Osteocyte (in vitro differentiated cells): ENCODE measurements at places on chromosomes 1 and 21.

DNA sequence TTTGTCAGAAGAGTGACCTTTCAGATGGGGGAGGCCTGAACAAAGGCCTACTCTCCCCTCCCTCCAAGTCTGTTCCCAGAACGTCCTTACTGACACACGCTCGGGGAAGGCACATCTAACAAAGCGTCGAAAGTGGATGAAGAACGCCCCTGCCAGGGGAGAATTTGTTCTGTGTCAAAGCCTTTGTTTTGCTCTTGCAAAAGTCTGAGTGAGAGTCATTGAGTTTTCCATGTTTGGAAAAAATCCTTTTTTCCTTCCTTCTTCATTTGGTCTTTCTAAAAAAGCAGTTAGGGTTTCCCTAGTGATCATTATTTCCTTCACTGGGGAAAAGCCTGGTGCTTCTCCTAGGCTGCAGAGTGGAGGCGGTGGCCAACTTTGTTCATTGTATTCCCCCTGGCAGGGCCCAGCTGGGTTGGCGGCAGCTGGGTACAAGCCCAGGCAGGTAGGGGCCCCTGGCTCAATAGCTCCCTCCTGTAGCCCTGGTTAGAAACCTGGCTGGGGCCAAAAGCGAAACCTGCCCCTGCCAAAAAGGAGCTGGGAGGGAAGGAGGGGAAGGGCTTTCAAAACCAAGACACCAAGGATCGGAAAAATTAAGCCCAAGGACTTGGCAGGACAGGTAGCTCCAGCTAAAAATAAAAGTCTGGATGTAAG is 81.1 kb downstream of the ITPKB start:
- no peak for DNase-seq

DNA sequence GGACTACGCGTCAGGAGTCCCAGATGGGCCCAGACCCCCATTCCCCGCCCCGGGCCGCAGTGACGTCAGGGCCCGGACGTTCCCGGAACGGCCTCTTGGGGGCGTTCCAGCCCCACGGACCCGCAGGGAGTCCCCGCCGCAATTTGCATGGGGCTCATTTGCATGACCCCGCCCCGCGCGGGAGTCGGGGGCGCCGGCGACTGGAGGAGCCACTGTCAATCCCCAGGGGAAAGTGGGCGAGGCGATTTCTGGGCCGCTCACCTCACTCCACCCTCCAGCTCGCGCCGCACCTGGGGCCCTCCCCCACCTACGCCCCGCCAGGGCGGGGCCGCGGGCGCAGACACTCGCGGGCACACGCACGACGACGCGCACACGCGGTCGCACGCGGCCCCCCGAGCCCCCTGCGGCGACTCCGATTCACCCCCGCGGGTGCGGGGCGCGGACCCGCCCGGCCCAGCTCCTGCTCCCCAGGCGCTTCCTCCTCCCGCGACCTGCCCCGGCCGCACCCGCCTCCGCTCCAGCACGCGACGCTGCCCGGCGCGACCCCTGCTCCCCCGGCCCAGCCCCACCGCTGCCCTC is 13.2 kb downstream of the AGRN start:
- peak; percentile 92 for DNase-seq

DNA sequence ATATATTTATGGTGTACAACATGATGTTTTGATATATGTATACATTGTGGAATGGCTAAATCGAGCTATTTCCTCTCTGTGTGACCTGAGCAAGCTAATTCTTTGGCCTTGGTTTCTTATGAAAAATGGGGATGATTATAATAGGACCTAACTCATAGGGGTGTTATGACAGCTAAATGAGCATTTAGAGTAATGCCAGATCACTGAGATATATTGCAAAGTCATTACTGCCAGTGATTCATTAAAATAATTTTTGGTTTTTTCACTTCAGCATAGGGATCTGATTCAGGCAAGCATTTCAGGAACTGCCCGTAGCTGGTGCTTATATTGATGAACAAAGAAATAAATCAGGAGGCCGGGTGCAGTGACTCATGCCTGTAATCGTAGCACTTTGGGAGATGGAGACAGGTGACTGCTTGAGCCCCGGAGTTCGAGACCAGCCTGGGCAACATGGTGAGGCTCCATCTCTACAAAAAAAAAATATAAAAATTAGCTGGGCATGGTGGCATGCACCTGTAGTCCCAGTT is 30.7 kb downstream of the DAB1 start:
- no peak for DNase-seq

GRCh38 chr1:17045634-17046333 is 8.0 kb downstream of the SDHB start:
- no peak for DNase-seq

GRCh38 chr1:222991908-222992307 is 151.1 kb downstream of the TLR5 start:
- DNase-seq, result no peak

- no peak for DNase-seq
Measured at GRCh38 chr1:248114890-248115289, 19.9 kb downstream of the OR2L13 start.

- no peak for DNase-seq
Measured at GRCh38 chr1:188027613-188028012, 1198.9 kb downstream of the PLA2G4A start.

GRCh38 chr1:37723072-37723389 is 30.7 kb downstream of the CDCA8 start:
- DNase-seq, result no peak

- DNase-seq, result no peak
Measured at GRCh38 chr1:156155756-156156510, 2.5 kb downstream of the SEMA4A start.

DNA sequence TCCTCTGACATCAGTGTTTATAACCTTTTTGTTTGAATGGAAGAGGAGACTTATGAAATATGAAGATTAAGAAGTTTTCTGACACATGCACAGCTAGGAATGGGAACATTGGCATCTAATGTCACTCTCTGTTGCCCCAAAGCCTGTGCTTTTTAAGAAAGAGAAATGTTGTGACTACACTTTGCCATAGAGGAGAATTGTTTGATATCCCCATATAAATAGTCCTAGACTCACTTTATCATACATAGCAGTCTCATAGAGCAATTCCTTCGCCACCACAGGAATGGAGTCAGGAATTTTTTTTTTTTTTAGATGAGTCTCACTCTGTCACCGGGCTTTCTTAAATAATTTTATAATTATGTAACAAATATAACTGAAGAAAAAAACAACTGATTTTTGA is 1.5 kb downstream of the KRTAP21-3 start:
- no peak for DNase-seq

- DNase-seq, result peak; percentile 96
Measured at GRCh38 chr1:19715334-19716203, 50.9 kb downstream of the HTR6 start.

GRCh38 chr1:22207511-22208267 is 64.8 kb upstream of the WNT4 start:
- DNase-seq, result no peak

DNA sequence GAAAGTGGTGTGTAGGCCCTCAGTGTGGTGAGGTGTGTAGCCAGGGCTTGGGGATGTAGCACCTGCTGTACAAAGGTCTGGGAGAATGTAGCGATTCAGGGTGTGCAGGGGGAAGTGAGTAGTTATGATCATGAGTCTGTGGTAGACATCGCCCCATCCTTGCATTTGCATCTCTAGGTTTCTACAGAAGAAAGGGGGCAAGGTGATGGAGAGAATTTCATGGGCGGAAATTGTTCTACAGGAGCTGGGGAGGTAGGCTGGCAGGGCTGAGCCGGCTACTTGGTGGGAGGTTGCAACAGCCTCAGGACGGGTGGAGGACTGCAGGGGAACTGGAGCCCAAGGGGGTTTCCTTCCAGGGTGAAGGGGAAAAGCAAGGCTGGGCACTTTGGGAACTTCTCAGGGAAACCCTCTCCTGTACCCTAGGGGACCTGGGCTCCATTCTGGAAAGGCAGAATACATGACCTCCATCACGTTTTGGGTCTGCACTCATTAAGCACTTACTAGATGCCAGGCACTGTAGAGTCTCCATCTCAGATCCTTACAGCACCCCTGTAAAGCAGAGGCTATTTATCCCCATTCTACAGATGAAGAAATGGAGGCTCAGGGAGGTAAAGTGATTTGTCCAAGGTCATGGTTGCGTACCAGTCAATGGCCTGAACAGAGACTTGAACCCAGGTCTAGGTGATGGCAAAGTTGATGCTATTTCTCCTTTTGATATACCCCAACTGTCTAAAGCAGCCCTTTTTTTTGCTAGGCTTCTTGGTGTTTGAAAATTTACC is 14.5 kb upstream of the TNFRSF1B start:
- DNase-seq, result no peak

- no peak for DNase-seq
Measured at GRCh38 chr1:43348809-43349593, 9.8 kb upstream of the CDC20 start.

DNA sequence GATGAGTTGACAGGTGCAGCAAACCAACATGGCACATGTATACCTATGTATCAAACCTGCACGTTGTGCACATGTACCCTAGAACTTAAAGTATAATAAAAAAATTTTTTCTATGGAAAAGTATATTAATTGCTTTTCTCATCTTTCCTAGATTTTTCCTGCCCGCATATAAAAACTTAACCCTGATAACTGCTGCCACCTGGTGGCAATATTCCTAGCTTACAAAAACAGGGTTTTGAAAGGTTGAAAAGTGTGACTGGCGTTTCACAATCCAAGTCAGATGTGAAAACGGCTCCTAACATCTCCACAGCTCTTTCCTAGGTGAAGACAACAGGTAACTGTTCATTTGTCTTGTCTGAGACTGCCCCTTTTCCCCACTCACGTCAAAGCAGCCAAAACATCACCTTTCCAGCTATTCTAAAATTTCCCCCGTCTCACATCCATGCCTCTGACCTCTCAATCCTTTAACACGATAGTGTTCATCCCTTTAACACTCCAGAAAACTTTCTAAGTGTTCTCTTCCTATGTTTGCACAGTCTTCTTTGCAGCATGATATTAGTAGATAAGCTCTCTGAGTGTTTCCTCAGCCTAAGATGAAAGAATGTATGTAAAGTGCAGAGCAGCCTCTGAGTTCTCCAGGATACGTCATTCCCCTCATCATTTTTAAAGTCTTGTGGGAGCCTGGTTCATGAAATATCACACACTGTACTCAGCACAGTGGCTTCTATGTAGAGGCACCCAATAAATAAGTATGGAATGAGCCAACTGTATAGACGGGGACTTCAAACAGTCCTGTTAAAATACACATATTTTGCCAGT is 27.5 kb downstream of the OVGP1 start:
- DNase-seq, result no peak

DNA sequence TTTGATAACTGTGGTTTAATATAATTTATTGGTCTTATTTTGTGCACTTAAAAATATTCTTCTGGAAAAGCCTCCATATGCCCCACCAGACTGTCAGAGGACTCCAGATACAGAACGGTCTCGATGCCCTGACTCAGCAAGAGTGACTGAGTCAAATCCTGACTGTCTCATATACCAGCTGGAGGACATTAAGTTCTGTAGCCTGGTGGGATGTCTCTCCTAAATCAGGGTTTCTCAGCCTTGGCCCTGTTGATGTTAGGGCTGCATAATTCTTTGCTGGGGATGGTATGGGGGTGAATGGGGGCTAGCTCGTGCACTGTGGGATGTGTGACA is 67.7 kb upstream of the TLR5 start:
- no peak for DNase-seq

DNA sequence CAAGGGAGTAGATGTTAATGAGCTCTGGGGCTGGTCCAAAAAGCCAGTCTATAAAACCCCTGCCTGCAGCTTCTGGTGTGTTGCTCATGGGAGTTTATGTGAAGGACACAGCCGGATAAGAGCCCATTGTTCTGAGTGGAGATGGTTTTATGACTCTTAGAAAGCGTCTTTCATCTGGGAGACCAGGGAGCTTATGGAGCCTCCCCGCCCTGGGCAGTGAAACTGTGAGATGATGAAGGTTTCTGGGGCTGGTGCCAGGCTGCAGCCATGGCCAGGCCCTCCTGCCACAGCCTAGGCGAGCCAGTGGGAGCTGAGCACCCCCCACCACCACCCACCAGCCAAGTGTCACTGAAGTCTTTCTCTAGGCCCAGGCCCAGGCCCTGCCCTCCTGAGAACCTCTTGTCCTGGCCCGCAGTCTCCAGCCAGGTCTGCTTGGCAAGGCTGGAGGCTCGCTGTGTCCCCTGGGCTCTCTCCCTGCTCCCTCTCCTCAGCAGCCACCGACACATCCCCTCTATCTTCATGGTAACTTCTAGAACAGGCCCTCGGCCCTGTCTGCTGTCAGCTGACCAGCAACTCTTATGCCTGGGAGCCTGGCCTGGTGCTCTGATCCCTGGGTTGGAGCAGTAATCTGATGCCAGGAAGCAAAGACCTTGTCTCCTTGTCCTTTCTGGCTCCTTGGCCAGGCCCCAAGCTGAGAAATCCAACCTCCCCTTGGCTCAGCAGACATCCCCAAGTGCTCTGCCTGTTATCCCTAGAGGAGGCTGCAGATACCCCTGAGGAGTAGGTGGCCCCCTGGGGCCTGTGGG is 7.6 kb upstream of the ARHGEF10L start:
- DNase-seq, result no peak

DNA sequence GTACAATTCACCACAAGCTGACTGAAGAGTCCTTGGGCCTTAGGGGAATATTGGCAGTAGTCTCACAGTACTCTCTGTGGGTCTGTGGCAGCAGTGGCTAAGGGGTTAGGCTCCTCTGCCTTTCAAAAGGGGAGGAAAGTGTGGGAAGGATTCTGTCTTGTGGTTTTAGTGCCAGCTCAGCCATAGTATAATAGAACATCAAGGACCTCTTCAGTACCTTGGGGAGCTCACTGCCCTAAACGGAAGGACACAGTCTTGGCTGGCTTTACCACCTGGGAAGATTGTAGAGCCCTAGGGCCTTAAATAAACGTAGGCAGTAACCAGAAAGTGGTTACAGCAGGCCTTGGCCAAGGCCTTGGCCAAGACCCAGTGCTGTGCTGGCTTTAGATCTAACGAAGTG is 265.7 kb downstream of the COL11A1 start:
- DNase-seq, result no peak

DNA sequence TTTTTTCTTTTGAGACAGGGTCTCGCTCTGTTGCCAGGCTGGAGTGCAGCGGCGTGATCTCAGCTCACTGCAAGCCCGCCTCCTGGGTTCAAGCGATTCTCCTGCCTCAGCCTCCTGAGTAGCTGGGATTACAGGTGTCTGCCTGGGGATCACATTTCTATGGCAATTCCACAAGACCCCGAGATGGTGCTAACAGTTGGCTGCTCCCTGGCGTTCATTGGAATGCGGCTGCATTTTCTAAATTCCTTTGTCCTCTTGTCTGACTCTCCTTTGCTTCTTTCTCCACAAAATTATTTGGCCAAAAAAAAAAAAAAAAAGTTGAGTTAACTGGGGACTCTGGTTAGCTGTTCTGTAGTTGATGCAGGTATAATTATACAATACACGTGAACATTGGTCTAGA is 176.4 kb downstream of the ETS2 start:
- DNase-seq, result no peak

- no peak for DNase-seq
Measured at GRCh38 chr1:105122041-105122440, 1372.3 kb downstream of the AMY1C start.
